ENCODE measurements at places on chromosomes 16 and 17. TPM values are rescaled to one million over a fixed set of nuclear protein-coding genes. Genes with fewer than 3 reads are reported as not detected.
A peak's percentile ranks its signal among the peaks of the same experiment; 100 is the strongest.

DNA sequence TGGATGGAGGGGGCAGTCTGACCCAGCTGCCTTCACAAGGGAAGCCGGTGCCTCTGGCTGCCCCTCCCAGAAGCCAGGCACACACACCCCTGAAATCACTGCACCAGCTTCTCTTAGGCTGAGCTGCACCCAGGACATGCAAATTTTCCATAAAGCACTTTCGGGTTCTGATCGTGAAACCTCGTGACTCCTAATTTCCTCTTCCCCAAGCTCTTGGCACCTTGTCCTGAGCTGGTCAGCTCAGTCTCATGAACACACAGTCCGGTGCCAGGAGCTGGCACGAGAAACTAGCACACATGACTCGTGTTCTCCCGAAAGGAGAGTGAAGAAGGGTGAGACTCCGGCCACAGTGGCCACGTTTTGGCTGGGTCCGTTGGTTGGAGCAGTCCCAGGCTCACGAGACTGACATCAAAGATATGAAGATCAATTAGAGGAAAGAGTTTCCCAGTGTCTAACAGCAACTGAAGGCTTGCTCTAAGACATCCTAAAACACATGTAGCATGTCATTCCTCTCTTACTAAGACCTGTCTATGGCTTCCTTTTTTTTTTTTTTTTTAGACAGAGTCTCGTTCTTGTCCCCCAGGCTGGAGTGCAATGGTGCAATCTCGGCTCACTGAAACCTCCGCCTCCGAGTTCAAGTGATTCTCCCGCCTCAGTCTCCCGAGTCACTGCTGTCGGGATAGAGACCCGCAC, 9.2 kb upstream of the ABR start:
- DNase-seq = no peak

The CRHR1 gene
- 0.10 TPM for total RNA-seq

DNA sequence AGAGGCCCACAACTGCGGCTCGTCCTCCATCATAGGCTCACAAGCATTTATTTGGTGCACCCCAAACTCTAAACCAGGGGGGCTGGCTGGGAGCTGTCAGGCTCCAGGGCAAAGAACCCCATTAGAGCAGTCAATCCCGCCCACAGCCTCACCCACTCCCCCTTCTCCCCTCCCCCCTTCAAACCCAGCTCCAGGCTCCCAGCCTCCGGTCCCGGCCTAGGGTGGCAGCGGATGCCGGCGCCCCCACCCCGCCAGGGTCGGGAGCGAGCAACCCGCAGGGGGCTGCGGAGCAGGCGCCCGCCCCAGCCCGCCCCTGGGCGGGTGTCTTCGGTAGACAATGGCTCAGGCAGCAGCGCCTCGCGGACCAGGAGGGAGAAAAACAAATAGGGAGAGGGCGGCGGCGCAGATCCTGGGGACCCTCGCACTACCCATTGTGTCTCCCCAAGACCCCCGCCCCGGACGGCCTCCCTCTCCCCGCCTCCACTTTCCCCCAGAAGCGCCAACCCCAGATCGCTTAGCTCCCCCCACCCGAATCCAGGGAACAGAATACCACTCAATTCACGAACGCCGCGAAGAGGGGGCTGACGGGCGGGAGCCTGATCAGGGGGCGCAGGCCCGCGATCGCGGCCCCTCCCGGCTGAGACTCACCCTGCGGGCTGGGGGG, 572 bp downstream of the FAM171A2 start:
- DNase-seq = no peak

DNA sequence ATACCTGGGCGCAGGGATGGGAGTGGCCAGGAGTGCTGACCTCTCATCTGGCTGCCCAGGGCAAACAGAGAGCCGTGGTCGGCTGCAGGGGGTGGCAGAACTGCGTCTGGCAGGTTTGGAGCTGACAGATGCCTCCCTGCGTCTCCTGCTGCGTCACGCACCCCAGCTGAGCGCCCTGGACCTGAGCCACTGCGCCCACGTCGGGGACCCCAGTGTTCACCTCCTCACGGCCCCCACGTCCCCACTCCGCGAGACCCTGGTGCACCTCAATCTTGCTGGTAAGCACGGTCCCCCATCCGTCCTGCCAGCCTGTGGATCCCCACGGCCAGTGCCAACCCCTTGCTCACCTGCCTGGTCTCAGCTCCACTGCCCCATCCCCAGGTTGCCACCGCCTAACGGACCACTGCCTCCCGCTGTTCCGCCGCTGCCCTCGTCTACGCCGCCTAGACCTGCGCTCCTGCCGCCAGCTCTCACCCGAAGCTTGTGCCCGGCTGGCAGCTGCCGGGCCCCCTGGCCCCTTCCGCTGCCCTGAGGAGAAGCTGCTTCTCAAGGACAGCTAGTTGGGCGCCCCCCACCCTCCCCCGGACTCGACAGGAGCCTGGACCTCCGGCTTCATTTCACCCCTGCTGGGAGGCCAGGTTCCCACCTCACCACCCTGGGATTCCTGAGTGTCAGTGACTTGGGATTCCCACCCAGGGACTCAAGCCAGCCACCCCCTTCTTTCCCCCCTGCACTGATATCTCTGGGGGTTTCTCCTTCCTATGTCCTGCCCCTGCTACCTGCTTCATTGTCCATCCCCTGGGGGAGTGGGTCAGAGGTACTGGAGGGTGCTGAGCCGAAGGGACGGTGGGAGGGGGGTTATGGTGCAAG, 2.0 kb upstream of the ORAI3 start:
- no peak for DNase-seq

DNA sequence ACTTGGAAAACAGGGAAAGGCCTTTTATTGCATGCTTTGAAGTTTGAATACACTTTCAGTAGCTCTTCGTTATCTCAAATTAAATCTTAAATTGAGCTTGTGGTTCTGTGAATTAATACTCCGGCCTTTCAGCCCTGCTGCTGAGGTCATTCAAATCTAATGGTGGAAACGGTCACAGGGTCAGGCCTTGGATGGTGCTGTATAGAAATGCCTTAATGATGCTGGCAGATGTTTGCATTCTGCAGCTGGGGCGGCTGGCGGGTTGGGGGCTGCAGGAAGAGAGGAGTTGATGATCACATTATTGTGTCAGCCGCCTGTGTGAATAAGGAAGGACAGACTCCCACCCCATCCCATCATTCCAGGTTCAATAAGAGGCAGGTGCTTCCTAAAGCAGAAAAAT, 723.6 kb downstream of the WWOX start:
- DNase-seq = no peak

DNA sequence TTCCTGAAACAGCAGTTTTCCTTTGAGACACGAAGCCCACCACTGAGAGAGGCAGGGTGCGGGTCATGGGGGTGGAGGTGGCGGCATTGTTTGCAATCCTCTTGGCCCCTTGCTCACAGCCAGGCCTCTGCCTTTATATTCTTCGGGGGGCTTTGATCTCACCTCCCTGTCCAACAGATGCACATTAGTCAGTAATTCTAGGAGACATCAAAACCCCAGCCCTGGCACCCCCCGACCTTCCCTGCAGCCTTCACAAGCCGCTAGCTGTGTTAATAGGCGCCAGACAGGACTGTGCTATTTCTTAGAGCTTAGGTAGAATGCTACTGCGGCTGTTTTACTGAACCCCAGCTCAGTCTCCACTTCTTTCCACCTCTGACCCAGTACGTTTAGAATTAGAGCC, 212.6 kb downstream of the RBFOX1 start:
- DNase-seq = no peak

- no peak for DNase-seq
These were observed 67.9 kb downstream of the IRX6 start for GRCh38 chr16:55391760-55392375.

The FAM20A gene
- total RNA-seq = not detected

DNA sequence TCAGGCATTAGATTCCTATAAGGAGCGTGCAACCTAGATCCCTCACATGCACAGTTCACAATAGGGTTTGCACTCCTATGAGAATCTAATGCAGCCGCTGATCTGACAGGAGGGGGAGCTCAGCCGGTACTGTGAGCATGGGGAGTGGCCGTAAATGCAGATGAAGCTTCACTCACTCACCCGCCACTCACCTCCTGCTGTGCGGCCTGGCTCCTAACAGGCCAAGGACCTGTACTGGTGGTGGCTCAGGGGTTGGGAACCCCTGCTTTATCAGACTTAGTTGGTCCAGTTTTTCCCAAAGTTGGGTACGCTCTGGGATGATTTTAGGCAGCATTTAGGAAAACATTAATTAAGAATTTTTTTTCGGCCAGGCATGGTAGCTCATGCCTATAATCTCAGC, 103.8 kb downstream of the MARF1 start:
- no peak for DNase-seq

DNA sequence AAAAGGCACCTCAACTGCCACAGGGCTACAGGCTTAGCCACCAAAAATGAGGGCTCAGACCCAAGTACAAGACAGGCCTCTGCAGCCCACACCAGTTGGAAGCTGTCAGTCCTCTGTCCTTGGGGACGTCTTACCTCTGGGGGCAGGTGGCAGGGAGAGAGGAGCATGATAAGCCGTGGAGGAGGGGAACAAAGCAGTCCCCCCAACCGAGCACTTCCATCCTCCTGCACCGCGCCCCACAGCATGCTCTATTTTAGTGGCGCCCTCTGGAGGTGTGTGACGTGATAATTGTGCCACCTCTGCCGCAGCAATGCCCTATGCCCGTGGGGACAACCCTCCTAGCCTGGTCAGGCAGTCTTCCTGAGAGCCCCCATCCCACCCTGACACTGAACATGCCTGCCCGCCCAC, 13.6 kb downstream of the G6PC3 start:
- DNase-seq = peak; percentile 35

The KRTAP9-6 gene
- not detected for total RNA-seq

GRCh38 chr17:75272848-75273184, 1.8 kb upstream of the MIF4GD start:
- no peak for DNase-seq

The CPNE2 gene
- total RNA-seq = 40.5 TPM

The SDK2 gene
- 0.31 TPM for total RNA-seq

The SLX4 gene
- total RNA-seq = 7.4 TPM

The TEX19 gene
- not detected for total RNA-seq

- DNase-seq = no peak
These were observed 7.8 kb upstream of the TMEM132E start for GRCh38 chr17:34571428-34572130.

GRCh38 chr16:57299009-57299718, 14.7 kb upstream of the PLLP start:
- no peak for DNase-seq
